ENCODE measurements at places on chromosomes 3 and 15.

DNA sequence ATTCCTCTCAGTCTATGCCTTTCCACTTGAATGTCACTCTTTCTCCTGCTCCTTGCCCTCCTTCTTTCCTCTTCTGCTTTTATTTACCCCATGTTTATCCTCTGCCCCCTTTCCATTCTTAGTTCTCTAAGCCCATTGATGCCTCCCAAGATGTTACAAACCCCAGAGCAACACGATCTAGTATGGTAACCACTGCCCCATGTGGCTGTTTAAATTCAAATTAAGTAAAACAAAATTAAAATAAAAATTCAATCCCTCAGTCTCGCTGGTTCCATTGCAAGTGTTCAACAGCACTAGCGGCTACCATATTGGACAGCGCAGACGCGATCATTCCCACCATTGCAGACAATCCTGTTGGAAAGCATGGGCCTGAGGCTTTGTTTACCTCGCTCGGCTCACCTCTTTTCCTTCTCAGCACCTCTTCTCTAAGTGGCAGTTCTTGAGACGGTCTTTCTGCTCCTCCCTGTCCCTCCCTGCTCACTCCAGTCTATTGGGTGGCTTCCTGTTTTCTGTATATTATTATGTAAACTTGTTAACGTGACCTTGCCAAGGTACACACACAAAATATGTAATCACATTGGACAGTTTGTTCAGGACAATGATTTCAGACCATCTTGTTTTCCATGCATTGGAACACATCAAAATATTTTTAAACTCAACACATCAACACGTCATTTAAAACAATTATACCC is 21.8 kb upstream of the CA12 start:
- DNase-seq: no peak

GRCh38 chr3:42729404-42730145 is 27.0 kb upstream of the HHATL start:
- no peak for DNase-seq

- no peak for DNase-seq
Measured at GRCh38 chr3:121598564-121598963, 5.4 kb downstream of the FBXO40 start.

DNA sequence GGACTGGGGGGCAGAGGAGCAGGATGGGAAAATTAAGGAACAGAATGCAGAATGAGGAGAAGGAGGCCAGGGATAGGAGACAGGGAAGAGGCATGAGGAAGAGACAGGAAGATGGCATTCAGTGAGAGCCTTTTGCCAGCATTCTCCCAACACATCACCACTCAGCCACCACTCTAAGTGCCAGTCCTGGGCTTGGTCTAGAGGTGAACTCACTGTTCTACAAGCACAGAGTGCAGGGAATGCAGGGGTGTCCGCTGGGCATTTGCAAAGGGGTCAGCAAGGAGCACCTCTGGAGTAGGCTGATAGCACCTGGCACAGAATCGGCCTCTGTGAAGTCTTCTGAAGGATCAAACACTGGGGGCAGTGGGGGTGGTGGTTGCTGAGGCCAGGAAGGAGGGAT is 14.6 kb upstream of the IGDCC3 start:
- DNase-seq: no peak

- no peak for DNase-seq
Measured at GRCh38 chr3:98361289-98361688, 7.6 kb downstream of the OR5K4 start.

DNA sequence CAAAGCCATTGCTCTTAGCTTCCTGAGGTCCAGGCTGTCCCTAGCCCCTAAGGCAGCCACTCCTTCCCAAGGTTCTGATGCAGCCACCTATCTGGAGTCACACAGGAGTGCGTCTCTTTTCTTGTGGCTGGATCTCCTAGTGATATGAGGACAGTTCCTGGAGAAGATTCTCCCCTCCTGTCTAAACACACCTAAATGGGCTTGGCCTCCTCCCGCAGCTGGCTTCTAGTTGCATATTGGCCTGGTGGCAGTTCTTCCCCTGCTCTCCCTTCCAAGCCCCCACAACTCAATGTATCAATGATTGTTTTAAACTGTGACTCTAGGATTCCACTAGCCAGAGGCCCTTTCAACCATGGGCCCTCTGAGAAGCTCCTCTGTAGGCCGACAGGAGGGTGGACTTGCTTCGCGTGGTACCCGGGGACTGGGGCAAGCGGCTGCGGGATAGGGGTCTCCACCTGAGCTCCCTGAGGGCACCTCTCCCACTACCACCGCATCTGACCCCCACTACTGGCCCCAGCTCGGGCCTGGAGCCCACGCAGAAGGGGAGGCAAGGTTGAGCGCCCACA is 1.4 kb downstream of the ITGA11 start:
- DNase-seq: no peak

GRCh38 chr15:41730543-41730942 is 43.7 kb upstream of the MAPKBP1 start:
- no peak for DNase-seq

DNA sequence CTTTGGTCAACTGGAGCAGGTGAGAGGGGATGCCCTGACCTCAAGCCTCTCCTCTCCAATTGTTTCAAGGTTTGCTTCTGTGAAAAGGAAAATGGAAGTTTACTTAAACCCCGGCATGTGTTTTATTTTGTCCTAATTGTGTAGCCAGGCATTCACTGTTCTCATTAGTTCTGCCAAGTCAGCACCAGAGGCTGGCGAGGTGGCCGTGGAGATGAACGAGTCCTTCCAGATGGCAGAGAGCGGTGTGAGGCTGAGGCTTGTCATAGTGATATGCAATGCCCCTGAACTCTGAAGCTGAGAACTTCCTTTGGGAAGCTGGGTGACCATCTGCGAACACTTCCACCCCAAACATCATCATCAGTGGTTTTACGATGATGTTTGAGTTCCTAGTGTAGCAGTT is 199.6 kb downstream of the TJP1 start:
- no peak for DNase-seq

- DNase-seq: no peak
Measured at GRCh38 chr3:108053067-108053466, 37.8 kb downstream of the CD47 start.

- no peak for DNase-seq
Measured at GRCh38 chr3:143668924-143669790, 179.1 kb downstream of the SLC9A9 start.

DNA sequence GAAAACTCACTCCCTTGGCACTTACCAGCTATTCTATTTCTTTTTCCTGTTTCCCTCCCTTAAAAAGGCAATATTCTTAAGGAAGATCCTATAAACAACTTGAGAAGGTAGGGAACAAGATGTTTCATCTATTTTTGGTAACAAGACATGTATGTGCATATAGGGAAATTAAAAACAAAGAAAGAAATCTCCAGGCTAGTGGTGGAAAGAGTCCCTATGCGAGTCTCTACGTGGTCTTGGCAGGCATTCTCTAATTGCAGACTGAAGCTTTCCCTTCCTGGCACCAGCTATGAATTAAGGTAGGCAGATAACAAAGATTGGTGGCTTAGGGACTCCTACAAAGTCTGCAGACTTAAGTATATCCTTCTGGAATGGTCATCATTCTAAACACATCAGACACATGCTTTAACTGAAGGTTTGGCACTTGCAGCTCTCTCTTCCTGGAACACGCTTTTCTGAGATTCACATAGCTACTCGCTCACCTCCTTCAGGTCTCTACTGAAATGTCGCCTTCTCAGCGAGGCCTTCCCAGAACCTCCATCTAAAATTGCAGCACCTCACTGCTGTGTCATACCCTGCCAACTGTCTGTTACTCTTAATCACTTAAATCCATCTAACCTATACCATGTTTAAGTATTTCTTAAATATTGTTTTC is 336.0 kb downstream of the VGLL3 start:
- DNase-seq: no peak

- no peak for DNase-seq
Measured at GRCh38 chr3:126019683-126020082, 50.7 kb downstream of the ROPN1B start.

DNA sequence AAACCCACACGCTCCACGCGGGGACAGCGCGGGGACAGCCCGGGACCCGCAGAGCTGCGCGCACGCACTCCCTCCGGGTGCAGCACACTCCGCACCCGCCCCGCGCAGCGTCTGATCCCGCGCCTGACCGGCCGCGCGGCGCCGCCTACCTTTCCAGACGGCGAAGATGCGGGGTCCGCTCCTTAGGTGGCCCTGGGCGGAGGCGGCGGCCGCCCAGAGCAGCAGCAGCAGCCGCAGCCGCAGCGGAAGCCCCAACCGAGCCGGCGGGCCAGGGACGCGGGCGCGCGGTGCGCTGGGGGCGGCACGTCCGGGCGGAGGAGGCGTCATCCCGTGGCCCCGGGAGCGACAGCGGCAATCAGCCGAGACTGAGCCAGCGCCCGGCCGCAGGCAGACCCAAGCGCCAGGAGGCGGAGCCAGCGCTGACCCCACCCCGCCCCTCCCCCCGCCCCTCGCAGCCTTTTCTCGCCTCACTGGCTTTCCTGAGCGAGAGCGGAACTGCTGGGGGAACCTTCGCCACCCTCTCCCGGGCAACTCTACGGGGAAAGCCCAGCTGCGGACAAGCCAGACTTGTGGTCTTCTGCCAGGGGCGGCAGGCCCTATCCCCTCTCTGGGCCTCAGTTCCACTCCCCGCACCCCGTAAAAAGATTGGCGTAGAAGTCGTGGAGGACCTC is at the start of gene SEMA7A:
SEMA7A (minus strand) TSS at position 367 of the 671 bp plus-strand sequence; CDS start at position 327, 40 bp downstream.
- peak; percentile 40 for DNase-seq

DNA sequence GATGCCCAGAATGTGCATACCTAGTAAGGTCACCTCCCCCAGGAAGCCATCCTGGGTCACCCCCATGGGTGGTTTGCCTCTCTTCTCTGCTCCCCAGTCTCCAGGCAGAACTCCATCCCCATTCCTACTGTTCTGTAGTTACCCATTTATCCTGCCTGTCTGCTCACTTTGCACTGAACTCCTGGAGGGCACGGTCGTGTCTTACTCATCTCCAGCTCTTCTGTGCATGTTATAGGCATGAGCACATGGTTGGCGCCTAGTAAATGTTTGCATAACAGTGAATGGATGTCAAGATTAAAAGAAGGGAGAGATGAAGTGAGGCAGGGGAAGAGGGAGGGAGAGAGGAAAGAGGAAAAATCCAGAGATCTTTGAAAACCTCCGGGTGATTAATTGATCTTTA is 208.4 kb upstream of the TRIM42 start:
- no peak for DNase-seq

DNA sequence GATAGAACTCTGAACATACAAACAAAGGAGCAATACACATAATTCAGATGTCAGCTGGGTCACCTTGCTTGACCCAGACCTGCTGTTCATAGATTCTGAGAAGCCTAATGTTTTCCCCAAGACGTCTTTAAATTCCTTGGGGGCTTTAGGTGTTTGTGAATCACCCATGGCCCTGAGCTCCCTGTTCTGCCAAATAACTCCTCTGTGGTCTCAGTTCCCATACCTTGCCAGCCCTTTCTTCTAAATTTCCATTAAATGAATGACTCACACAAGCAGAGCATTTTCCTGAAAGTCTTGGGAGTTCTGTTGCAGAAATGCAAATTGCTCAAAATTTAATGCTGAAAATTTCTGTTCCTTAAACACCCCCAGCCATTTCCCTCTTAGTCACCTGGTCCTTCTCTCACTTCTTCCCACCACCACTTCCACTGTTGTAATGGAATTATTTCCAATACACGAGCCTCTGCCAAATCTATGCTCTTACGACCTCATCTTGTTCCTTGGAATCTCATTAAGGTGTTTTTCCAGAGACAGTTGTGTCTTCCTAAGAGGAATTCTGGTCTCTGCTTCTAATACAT is 33.4 kb upstream of the PSMD6 start:
- DNase-seq: no peak

DNA sequence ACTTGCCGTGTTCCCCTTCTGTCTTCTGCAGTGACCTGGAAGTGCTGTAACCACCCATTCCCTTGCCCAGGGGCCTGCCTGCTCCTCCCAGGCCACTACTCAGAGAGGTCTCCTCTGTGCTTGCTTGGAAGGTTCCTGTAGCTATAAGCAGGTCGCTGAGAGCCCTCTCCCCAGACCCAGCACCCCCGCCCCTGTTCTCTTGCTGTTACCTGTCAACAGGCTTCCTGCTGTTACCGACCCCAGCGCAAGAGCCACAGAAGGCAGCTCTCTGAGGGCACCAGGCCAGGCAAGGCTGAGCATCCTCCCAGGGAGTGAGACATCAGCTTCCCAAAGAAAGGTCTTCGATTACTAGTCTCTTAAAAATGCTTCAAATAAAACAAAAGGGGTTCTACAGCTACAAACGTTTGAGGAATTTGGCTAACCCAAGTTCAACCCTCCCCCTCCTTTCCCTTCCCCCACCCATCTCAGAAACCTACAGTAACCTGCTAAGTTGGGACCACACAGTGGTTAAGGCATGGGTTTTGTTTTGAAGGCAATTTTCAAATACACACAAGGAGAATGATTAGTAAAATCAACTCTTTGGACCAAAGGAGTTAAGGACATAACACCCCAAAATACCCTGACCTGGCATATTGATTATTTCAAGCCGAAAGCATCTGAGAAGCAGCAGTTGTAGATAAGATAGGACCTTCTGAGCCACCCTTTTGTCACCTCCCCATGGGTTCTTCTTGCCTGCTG is 74.9 kb upstream of the MFGE8 start:
- no peak for DNase-seq

- DNase-seq: no peak
Measured at GRCh38 chr15:63490345-63491034, 13.9 kb upstream of the USP3 start.

DNA sequence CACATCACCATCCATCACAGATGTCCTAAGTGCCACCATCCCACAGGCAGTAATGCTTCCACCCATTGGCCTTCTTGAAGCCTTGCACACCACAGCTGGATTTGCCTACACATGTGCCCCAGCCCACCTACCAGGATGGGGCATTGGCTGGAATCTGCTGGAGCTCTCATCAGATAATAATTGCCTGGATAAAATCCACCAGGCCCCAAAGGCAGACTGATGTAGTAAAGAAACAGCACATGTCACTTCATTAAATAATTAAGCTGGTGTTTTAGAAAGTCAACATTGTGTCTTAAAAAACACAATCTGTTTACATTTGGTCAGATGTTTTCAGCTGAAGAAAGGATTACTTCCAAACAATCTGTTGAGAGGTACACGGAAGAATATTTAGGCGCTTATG is 229.5 kb downstream of the ATP8B4 start:
- no peak for DNase-seq

DNA sequence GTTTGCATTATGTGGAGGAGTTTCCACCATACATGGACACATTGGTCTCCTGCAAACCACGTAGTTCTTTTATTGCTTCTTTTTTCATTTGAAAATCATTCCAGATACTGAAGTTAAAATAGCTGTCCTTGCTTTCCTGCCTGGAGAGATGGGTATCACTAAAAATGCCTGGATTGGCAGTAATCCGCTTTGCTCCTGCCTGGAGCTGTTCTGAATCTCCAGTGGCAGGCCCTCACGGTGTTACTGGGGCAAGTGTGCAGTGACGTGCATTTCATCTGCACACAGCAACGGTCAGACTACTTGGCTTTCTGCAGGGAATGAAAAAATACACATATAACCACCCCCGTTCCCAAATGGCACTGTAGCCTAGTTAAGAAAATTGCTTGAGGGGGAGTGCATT is 272.9 kb downstream of the IL5RA start:
- DNase-seq: no peak

Measured in activated T-helper 1 cell treated with anti-CD3 and anti-CD28 coated beads, Interleukin-2, amount 50 U/mL, for 16 hours (primary cell).